ENCODE measurements at places on chromosomes 12 and 14.

GRCh38 chr14:78048120-78048519 lies 122.1 kb upstream of the NRXN3 start:
- no peak for DNase-seq

DNA sequence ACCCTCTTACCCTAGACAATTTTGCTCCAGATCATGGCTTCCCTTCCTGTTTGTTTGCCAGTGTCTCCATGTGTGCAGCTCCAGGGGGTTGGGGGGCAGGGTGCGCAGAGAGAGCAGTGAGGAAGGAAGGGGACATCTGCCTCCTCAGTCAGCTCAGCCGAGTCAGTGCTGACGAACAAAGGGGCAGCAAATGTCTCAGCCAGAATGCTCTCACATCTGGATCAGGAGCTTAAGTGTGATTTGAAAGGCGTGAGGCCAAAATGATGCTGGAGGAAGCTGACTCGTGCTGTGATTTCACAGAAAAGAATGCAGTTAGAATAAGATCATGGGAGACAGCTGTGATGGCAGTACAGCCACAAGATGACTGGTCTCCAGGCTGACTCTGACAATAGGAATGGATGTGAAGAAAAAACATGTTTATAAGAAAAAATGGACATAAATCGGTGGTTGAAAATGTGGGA lies 27.1 kb upstream of the CDK17 start:
- peak; percentile 72 for DNase-seq

DNA sequence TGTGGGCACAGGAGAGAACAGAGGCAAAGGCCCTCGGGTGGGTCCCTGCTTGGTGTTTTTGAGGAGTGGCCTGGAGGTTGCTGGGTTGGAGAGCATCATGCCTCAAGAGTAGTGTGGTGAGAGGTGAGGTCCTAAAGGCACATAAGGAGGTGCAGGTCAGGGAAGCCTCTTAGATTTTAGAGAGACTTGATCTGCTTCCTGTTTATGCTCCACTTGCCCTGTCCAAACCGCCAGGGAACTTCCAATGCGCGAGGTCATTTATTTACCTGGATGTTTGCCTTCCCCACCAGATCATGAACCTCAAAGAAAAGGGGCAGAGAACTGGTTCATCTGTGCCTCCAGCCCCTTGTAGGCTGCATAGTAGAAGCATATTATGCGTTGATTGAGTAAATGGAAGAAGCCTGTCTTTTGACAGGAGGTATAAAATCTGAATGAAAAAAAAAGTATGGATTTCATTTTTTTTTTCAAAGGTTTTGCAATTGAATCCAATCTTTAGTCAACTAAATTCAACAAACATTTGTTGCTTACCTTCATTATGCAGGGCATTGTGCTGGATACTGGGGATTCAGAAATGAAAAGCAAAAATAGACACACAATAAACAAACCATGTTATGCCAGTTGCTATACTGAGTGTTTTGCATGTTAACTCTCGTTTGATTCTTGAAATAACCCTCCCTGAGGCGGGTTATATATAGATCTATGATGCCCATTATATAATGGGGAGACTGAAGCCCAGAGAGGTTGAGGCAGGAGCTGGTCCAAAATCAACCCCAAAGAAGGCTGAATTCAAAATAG lies 485.2 kb downstream of the VRK1 start:
- no peak for DNase-seq

DNA sequence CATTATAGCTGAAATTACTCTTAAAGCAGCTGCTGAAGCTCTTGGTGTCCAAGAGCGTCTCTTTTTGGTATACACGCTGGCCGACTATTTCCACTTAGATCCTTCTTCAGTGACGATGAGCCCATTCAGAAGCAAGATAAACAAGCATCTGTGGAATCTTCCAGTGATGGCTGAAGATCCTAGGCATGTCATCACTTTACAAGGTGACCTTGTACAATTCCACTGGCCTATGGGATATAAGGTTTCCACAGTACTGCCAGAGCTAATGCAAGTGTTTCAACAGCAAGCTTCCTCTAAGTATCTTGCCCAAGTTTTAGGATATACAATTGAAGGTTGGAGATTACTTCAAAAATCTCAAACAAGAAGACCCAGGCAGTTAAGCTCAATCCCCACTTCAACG lies 47.0 kb downstream of the INTS13 start:
- no peak for DNase-seq

DNA sequence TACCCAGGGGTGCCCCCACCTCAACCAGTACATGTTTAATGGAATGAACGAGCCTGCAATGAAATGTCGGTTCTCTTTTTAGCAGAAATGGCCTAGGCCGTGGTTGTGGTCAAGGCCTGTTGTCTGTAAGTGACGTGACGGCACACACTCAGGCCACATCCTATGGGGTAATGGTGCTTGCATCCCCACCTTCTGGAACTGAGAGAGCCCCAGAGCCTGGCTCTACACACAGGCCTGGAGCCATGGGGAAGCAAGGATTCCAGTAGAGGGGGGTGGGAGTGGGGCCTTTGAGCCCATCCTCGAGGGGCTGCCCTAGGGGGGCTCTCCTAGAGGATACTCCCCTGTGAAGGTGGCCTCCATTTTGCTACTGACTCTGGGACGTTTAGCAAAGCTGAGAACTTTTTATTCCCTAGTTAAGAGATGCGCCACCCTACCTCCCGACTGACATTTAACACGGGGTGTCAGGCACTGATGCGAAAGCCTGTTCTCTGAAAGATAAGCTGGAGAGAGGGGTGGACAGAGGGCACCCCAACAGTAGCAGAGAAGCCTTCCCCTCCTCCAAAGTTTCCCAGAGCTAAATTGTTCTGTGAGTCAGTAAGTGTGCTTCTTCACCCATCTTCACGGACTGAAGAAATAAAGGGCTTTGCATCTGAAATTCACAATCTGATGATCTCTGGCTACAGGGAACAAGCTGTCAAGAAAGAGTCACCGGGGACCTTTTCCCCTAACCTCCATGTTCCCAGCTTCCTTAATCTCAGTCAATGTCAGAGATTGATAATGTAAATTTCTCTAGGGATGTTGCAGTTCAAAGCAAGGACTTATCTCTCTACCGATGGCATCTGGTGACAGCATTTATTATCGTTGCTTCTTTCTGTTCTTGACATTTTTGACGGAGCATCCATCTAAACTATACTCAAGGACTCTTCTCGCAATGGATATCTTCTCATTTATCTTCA lies 6.8 kb downstream of the RIN3 start:
- DNase-seq, result no peak

DNA sequence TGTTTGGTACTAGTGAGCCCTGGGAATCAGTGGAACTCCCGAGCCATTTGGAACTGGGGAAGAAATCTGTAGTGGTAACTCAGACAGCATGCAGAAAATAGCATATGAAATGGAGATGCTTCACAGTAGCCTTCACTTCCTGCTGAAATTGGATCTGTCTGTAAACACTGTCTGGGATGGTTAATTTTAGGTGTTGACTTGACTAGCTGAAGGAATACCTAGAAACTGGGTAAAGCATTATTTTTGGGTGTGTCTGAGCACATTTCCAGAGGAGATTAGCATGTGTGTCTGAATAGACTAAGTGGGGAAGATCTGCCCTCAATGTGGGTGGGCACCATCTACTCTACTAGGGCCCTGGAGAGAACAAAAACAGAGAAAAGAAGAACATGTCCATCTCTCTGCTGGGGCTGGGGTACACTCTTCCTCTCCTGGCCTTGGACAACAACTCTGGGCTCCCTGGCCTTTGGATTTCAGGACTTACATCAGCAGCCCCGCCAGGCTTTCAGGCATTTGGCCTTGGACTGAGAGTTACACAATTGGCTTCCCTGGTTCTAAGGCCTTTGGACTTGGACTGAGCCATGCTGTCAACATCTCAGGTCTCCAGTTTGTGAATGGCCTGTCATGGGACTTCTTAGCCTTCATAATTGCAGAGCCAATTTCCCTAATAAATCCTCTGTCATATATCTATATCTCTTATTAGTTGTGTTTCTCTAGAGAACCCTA lies 14.0 kb upstream of the CRADD start:
- DNase-seq, result no peak

- DNase-seq, result no peak
These were observed 787.7 kb upstream of the TMEM132C start for GRCh38 chr12:127479256-127479655.

DNA sequence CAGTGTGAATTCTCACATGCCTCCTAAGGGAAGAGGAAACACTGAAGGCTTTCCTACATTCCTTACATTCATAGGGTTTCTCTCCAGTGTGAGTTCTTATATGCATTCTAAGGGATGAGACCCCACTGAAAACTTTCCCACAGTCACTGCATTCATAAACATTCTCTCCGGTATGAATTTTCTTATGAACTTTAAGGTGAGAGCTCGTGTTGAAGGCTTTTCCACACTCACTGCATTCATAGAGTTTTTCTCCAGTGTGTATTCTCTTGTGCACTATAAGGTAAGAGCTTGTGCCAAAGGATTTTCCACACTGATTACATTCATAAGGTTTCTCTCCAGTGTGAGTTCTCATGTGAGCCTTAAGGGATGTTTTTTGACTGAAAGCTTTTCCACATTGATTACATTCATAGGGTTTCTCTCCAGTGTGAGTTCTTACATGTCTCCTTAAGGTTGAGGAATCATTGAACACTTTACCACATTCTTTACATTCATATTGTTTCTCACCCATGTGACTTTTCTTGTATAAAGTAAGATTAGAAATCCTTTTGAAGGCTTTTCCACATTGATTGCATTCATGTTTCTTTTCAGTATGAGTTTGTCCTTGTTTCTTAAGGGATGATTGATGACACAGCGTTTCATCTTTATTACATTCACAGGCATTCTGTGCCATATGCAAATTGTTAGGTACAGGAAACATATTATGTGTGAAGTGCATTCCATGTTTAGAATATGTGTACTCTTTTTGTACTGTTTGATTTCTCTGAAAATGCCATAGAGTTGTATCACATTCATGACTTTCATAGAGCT lies 9.5 kb downstream of the ZNF891 start:
- no peak for DNase-seq

DNA sequence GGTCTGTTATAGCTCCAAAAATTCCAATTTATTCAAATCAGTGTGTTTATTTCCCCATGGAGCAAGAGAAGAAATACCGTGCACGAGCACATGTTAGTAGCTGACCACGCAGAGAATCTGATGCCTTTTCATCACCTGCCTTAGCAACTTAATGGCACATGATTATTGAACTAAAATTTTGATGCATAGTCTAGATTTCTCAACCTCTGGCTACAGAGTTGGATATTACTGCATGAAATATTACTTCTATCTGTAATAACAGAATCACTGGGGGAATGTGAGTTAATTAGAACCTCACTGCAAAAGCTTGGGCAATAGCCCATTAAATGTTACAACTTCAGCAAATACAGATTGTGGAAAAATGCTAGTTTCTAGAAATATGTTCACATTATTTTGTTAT lies 335.8 kb downstream of the FLRT2 start:
- DNase-seq, result no peak

- no peak for DNase-seq
These were observed 256.4 kb downstream of the SNAPC1 start for GRCh38 chr14:62018606-62019005.

- no peak for DNase-seq
These were observed 22.9 kb downstream of the SAMD4A start for GRCh38 chr14:54589843-54590242.

GRCh38 chr14:69612014-69612782 lies 802 bp downstream of the SUSD6 start:
- DNase-seq, result peak; percentile 80

DNA sequence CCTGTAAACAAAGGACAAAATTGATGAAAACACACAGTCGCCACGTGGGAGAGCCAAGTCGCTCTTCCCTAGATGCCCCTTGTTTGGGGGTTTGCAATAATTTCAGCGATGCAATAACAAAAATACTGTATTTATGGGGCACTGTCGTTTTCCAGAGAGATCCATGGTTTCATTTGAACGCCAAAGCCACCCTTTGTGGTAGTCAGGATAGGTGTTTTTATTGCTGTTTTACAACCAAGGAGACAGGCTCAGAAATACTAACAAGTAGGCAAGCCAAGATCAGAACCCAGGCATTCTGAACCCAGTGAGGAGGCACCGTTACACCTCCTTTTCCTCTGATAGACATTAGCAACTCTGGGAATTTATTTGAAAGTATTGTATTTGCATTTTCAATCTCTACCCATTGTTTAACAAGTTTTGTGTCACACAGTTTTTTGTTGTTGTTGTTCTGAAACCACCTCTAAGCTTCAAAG lies 831 bp upstream of the BTBD7 start:
- no peak for DNase-seq

GRCh38 chr12:76558684-76559399 lies 729 bp downstream of the OSBPL8 start:
- peak; percentile 64 for DNase-seq

DNA sequence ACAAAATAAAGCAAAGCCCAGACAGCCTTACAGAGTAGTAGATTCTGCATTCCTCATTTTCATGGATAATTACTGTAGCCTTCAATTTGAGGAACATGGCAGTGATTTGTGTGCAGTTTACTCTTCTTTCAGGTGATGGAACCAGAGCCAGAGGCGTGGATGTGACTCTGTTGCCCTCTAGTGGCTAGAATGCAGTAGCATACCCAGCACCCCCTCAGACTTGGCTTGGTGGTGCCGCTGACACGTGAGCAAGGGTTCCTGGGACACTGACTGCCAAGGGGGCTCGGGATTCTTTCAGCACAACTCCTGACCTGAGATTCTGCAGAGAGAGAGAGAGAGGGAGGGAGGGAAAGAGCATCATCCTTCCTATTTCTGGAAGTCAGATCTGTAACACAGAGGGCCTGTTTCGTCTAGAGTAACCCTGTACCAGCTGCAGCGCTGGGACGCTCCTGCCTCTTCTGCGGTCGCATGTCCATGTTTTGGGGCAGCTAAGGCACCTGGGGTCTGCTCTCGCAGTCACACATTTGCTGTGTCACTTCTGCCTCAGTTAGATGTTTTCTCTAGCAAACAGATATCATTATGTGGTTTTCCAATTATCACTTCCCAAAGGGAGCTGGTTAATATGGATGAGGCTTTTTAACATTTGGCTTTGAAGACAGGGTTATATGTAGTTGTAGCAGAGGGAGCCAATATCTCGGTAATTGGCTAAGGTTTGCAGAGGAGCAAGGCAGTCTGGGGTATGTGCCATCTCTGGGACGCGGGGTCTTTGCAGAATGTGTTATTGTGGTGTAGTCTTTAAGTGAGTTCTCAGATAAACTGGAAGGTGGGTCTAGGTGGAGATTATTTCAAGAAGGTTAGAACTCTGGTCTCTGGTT lies 428.1 kb downstream of the NRXN3 start:
- DNase-seq, result peak; percentile 88

DNA sequence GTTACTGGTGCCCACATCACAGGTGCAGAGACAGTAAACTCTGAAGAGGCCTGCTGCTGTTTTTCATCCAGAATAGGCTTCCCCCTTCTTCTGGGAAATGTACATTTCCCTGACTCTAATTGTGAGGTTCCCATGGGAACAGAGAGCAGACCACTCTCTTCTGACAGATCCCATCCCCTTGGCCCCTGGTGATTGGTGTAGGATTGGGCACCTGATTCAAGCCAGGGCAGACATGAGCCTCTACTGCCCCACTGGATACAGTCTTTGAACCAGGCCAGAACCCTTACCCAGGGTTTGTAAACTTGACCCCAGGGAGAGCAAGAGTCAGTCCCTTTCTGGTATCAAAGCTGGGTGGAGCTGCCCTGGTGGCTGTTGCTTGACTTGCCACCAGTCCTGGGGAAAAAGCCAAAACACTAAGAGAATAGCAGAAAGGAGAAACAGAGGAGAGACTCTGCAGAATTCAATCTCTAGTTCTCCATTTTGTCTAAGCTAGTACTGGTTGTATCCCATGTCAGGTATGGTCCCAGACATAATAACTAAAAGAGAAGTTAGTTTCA lies 14.8 kb upstream of the NFYB start:
- no peak for DNase-seq

Measured in neural progenitor cell (in vitro differentiated cells).